ENCODE measurements at places on chromosomes 5 and 9. TPM values are rescaled to one million over a fixed set of nuclear protein-coding genes. Genes with fewer than 3 reads are reported as not detected.

The TAF11L9 gene
- total RNA-seq, result not detected

DNA sequence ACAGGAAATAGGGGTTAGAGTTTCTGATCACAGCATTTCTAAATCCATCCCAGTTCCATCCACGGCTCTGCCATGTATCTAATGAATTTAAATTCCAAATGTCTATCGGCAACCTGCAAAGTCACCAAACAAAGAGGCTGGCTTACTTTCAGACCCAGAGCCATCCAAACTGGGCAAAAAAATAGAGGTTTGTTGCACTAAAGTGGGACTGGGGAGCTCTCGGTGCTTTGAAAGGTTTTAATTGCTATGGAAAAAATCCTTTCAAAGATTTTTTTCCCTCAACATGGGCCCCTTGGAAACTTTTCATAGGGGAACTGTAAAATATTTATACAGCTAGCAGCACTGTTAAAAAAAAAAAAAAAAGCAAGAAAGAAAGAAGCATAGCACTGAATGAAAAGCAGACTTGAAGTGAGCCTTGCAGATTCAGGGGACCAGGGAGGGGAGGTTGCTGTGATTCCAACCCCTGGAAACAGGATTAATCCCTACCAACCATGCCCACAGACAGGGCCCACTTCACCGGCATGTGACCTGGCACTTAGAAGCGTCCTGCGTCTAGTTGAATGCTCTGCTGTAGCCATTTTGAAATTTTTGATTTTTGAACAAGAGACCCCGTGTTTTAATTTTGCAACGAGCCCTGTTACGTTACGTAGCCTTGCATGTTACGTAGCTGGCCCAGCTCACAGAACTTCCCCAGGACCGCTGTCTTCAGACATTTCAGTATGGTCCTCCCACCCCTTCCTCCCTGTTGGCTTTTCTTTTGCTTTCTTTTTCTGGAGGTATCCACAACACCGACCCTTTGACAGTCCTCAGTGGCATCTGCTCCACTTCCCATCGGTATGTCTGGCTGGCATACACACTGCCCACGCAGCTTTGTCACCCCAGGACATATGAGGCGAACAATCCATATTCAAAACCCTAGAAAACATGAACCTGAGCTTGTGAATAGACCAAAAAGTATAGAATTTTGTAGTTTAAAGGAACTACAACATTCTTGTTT, 105.3 kb upstream of the NFIB start:
- DNase-seq, result no peak

- DNase-seq, result no peak
Observed at GRCh38 chr9:103709366-103709765, 384.7 kb upstream of the SMC2 start.

DNA sequence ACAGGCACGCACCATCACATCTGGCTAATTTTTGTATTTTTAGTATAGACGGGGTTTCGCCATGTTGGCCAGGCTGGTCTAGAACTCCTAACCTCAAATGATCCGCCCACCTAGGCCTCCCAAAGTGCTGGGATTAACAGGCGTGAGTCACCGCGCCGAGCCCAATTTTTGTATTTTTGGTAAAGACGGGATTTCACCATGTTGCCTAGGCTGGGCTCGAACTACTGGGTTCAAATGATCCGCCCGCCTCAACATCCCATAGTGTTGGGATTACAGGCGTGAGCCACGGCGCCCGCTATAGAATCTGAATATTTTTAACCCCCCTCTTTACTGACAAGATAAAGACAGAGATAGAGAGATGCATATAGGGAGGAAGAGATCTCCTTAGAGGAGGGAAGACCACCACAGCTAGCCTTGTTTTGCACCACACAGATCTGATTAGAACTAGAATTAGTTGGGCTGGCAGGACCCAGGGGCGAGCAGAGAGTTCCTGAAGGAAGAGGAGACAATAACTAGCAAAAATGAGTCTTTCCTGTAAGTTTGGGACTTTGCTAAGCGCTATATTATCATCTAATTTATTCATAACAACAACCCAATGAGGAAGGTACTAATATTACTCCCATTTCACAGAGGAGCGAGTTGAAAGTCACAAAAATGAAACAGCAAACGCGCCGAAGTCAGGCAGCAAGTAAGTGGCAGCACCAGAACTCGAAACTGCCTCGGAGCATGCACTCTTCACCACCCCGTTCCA, 1.5 kb upstream of the ANKHD1 start:
- DNase-seq, result no peak

Data from lower lobe of right lung (tissue), 2 donors.